ENCODE measurements at places on chromosomes 11 and 22.

- DNase-seq: no peak
Observed at GRCh38 chr22:37659897-37660708, 1.6 kb downstream of the PDXP start.

GRCh38 chr11:128728767-128729587 lies 35.1 kb downstream of the FLI1 start:
- no peak for DNase-seq

- DNase-seq: no peak
Observed at GRCh38 chr11:93389737-93390136, 59.2 kb downstream of the DEUP1 start.

DNA sequence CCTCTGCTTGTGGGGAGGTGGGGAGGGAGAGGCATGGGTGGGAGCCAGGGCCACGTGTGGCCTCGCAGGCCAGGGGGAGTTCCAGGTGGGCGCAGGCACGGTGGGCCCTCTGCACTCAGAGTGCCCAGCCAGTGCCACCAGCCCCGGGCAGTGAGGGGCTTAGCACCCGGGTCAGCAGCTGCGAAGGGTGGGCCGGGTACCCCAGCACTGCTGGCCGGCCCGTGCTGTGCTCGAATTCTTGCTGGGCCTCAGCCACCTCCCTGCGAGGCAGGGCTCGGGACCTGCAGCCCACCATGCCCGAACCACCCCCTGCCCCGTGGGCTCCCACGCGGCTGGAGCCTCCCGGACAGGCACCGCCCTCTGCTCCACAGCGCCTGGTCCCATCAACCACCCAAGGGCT lies 1277.2 kb downstream of the JRKL start:
- no peak for DNase-seq

GRCh38 chr22:43553451-43554258 lies 141.8 kb downstream of the MPPED1 start:
- DNase-seq: no peak

DNA sequence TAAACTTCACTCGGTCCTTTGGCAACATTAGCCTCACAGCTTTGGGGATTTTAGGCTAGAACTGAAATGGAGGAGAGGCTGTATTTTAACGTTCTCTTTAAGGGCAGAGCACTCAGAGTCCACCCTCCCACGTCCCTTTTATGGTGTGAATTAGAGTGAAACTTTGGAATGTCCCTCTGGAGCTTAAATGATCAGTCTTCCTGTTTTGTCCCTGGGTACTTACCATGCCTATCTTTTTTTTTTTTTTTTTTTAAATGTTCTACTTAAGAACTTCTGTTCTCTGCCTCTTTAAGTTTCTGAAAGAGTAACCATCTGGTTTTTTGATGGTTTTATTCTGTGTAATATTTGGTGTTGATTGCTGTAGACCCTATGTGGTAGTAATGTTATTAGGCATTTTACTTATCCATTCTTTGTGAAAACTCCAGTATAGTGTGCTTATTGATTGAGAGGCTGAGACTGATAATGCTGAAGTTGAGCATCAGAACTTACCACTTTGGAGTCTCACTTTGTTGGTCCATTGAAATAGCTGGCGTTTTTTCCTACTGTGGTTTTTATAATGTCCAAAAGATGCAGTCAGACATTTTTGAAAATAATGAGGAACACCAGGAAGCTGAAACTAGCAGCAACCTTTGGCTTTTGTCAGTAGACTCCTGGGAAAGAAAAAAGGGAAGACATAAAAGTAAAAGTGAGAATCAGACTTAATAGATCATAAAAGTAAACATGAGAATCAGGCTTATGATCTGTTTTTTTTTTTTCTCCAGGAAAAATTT lies 11.6 kb downstream of the UVRAG start:
- DNase-seq: no peak

GRCh38 chr11:133840479-133840941 lies 4.8 kb downstream of the SPATA19 start:
- no peak for DNase-seq

- DNase-seq: peak; percentile 69
Observed at GRCh38 chr11:82927264-82927880, 25.8 kb downstream of the DDIAS start.

DNA sequence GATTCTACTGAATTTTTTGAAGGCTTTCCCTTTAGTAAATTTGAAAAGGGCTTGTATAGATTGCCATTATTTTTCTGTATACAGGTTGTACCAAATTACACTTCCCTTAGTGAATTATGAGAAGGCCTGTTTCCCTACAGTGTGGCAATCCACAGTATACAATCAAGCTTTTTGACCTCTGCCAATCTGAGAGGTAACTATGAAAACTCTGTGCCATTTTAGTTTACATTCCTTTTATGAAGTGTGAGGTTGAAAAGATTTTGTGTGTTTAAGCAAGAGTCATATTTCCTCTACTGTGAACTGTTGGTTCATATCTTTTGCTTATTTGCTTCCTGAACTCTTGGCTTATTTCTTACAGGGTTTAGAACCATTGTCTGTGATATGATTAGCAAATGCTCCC lies 432.5 kb downstream of the KCNA4 start:
- no peak for DNase-seq

DNA sequence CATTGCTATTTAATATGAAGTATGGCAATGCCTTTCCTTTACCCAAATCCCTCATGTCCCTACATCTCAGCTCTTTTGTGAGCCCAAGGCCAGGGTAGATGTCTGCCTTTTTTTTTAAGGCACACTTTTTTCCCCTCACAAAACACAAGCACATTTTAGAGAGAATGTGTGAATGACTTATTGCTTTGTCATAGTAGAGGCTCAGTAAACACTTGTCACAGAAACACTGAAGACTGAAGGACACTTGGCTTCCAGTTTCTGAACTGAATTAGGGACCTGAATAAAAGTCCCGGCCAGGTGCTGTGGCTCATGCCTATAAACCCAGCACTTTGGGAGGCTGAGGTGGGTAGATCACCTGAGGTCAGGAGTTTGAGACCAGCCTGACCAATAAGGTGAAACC lies 2.9 kb upstream of the SCGB2A2 start:
- DNase-seq: no peak

GRCh38 chr22:37431366-37431765 lies 4.1 kb upstream of the ELFN2 start:
- no peak for DNase-seq

DNA sequence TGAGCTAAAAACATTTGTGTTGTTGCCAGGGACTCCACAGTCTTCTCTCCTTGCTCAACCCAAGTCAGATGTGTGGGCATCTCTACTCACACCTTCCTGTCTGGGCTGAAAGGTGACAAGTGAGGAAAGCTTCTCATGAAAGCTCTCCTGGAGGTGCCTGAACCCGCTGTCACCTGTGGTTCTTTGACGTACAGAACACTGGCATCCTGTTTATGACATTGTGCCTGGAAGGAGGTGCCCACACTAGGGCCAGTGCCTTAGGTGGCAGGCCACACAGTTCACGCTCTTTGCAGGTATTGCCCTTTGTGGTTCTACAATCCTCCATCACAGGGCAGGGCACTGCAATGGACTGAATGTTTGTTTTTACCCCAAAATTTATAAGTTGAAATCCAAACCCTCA lies 108.5 kb downstream of the CD44 start:
- DNase-seq: no peak

DNA sequence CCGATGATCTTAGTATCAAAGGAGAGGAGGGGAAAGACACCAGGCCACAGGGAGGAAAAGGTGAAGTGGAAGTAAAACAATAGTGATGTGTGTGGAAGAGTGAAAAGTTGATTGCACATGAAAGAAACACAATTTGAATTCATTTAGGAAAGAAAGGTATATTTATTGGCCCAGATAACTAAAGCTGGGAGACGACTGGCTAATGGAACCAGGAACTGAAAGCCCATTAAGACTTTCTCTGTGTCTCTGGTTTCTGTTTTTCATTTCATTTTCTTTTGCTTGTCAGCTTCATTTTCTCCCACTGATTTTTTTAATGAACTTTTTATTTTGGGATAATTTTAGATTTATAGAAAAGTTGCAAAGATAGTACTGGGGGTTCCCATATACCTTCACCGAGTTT lies 5.1 kb upstream of the DCHS1 start:
- DNase-seq: no peak

- no peak for DNase-seq
Observed at GRCh38 chr11:83364500-83365045, 78.4 kb upstream of the CCDC90B start.

DNA sequence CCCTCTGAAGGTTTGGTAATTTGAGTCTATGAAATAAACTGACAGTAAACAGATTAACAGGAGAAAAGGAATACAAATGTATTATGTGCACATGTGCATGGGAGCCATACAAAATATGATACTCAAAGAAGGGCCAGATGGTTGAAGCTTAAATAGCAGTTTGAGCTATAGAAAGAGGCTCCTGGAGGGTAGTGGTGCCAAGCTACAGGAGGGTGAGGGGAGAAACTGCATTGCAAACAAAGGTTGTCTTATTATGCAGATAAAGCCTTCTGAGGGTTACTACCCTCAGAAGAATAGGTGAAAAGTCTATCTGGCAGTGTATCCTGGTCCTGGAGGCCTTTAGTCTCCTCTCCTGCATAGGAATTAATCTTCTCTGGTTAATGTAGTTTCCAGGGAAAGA lies 267.3 kb upstream of the MPPED2 start:
- DNase-seq: no peak

- DNase-seq: no peak
Observed at GRCh38 chr11:129493746-129494145, 118.1 kb downstream of the BARX2 start.

DNA sequence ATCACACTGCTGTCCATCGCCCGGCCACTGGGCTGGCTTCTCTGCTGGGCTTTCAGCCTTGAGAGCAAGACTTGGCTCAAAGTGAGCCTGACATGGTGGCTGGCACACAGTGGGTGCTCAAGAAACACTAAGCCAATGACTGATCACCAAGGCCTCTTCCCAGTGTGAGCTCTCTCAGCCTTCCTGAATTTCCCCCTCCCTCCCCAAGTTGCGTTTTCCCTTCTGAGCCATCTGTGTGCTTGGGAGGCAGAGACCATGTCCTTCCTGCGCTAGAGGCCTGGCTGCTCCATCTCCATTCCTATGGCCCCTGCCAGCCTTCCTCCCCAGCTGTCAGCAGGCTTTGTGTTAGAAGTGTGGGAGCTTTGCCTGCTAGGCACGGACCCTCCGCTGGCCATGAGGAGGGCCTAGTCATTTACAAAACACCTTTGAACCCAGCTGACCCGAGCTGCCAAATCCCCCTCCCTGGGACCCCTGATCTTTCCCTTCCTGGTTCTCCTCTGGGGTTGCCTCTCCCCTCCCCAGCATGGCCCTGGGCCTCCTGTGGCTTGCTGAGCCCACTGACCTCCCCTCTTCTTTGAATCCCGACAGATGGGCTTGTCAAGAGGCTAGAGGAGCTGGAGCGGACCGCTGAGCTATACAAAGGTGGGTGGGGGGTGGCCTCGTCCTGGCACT lies 13.2 kb downstream of the PICK1 start:
- no peak for DNase-seq

- DNase-seq: no peak
Observed at GRCh38 chr11:104076455-104076854, 40.0 kb downstream of the DDI1 start.

GRCh38 chr11:6611092-6611962 lies 689 bp downstream of the TAF10 start:
- DNase-seq: no peak

DNA sequence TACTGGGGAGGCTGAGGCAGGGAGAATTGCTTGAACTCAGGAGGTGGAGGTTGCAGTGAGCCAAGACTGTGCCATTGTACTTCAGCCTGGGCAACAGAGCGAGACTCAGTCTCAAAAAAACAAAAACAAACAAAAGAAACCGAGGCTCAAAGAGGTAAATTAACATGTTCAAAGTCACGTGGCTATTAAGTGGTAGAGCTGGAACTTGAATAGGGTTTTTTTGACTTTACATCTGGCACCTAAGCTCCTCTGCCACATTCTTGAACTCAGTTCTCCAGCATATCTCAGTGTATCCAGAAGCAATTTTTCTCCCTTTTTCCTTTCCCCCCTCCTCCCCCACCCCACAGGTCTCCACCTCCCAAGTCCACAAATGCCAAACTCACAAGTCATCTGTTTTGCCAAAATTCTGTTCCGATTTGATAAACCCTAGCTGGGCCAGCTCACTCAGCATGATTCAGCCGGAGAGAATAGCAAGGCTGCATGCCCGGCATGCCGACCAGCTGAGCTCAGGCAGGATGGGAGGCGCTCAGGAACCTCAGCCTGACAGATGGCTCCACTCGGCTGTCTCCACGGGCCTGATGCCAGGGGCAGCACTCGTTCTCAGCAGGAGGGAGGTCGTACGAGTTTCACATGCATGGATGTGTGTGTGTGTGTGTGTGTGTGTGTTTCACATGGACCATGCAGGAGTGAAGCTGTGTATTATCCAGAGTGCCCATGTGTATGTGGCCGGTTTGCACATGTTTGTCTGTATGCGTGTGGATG lies 63.2 kb upstream of the RRAS2 start:
- peak; percentile 90 for DNase-seq

- DNase-seq: no peak
Observed at GRCh38 chr11:88173956-88174355, 1.3 kb downstream of the RAB38 start.

DNA sequence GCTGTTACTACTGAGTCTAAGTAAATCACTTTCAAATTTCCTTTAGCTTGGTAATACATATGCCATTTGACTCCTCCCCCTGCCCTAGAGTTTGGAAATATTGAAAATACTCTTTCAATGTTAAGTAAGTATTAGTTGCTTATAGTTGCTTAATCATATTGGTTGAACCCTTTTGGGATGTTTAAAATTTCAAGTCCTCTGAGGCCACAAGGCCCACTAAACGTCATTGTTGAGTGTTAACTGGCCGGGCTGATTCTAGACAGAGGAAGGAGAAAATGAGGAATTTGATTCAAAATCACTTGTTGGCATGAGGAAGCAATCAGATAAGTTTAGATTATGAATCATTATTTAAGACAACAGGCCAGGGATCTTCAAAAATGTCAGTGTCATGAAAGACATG lies 8.5 kb downstream of the NAV2 start:
- DNase-seq: no peak

DNA sequence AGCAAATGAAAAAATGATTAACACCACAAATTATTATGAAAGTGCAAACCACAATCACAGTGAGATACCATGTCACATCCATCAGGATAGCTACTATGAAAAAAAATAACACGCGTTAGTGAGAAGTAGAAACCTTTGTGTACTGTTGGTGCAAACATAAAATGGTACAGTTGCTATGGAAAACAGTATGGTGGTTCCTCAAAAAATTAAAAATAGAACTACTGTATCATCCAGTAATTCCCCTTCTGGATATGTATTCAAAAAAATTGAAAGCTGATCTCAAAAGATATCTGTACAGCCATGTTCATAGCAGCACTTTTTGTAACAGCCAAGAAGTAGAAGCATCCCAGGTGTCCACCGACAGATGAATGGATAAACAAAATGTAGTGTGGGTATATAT lies 43.4 kb downstream of the CCDC81 start:
- no peak for DNase-seq

- DNase-seq: no peak
Observed at GRCh38 chr11:118048472-118049370, 28.2 kb upstream of the TMPRSS4 start.

Measured in HTR-8/SVneo (cell line).